ENCODE measurements at places on chromosomes 4 and X. TPM values are rescaled to one million over a fixed set of nuclear protein-coding genes. Genes with fewer than 3 reads are reported as not detected.

Gene PAGE5
- total RNA-seq, result not detected

Gene DUSP21
- not detected for total RNA-seq

Gene LUZP4
- not detected for total RNA-seq

Gene SATL1
- total RNA-seq, result not detected

Gene PNCK
- total RNA-seq, result not detected

Gene ESX1
- not detected for total RNA-seq

Gene HNRNPD
- total RNA-seq, result 35.6 TPM

Gene BMX
- total RNA-seq, result 208 TPM

Gene SPP1
- 11.6 TPM for total RNA-seq

Gene TACC3
- 34.2 TPM for total RNA-seq

Gene SPANXN4
- total RNA-seq, result not detected

All from dermis blood vessel endothelial cell (primary cell).